ENCODE measurements at places on chromosomes 1 and 21. TPM values are rescaled to one million over a fixed set of nuclear protein-coding genes. Genes with fewer than 3 reads are reported as not detected.

DNA sequence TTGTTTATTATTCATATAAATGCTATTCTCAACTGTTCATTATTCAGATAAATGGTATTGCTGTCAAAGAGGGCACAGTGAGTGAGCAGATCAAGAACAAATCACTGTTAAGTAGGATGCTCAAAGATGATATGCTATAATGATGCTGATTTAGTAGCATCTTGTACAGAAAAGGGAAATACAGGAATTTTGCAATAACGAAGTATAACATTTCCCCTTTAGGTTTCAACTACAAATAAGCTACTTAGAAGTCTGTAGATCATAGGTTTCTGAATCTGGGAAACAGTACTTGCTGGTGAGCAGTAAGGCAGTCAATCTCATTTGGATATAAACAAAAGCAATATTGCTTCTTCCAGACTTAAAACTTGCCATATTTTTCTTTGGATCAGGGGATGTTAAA, 27.3 kb upstream of the RCOR3 start:
- H3K36me3 ChIP-seq: peaks cover 7% of the 10 kb centered on the region
- no peak overlapping the region for H3K4me3 ChIP-seq
- H3K4me1 ChIP-seq: peaks cover 23% of the 10 kb centered on the region

- DNase-seq: no peak
- H3K27ac ChIP-seq: no peak overlapping the region
- peaks cover 9% of the 10 kb centered on the region for H3K27me3 ChIP-seq
- no peaks in the 10 kb centered on the region for H3K36me3 ChIP-seq
- no peaks in the 10 kb centered on the region for H3K4me1 ChIP-seq
Observed at GRCh38 chr1:85363092-85363491, 86.7 kb upstream of the BCL10 start.

DNA sequence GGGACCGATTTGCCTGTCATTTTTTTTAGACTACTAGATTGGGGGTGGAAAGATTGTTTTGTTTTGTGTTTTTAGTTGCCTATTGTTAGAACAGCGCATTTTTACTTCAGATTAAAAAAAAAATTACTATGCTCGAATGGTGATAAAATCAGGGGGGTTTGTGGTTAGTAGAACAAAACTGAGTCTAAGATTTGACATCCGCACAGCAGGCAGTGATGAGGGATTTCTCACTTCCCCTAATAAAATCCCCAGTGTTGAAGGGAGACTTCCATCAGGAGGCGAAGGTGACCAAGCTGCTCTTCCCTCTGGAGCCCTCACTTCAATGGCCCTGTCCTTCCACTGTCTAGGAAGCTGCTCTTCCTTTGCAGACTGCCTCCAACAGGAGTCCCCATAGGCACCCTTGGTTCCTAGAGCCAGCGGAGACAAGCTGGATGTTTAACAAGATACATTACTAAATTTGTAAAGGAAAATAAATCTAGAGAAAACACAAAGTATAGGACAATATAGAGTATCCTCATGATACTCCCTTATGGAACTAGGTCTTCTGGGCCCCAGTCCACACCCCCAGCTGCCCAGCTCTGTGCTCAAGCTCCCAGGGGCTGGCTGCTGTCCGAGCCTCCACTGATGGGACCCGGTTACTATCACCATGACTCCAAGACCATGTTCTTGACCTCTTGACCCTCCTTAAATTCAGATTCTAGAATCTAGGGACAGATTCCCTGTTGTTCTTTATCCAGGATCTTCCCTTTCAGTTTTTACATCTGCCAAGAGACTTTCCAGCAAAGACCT, 31.0 kb downstream of the TENT5C start:
- H3K27ac ChIP-seq: no peak overlapping the region
- H3K4me1 ChIP-seq: peaks cover 23% of the 10 kb centered on the region
- no peaks in the 10 kb centered on the region for H3K36me3 ChIP-seq
- H3K4me3 ChIP-seq: no peak overlapping the region
- no peak for DNase-seq

GRCh38 chr1:220497220-220497947, 30.6 kb upstream of the MARK1 start:
- H3K4me1 ChIP-seq: no peaks in the 10 kb centered on the region
- no peak for DNase-seq
- peaks cover 9% of the 10 kb centered on the region for H3K27me3 ChIP-seq
- no peak overlapping the region for H3K4me3 ChIP-seq
- no peaks in the 10 kb centered on the region for H3K36me3 ChIP-seq

DNA sequence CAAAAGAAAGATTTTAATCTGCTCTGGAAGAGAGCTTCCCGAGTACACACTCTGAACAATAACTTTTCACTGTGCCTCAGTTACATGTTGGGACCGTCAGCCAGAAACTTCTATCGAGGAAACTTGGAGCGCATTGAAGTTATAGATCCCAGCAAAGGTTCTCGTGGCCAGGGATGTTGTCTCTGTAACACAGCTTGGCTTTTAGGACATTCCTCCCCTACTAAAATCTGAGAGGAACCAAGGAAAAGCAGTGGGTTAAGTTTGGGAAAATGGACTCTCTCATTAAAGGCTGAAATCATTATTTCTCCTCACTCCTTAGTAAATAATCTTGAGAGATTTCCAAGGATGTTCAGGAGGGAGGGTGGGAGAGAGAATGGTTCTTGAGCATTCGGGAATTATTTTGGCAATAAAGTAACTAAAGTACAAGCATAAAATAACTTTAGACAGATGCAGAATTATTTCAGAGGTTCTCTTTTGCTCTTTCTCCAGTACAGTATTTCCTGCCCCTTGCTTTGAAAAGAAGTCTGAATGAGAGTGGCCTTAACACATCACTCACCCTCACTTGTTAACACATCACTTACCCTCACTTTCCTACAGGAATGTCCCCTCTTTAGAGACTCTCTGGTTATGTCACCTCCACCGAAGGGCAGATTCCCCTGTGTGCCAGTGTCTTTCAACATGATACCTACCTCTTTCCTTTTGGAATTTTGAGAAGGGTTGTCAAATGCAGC, 1.8 kb upstream of the NFIA start:
- H3K4me3 ChIP-seq: peak overlapping the region; percentile 59
- peaks cover 55% of the 10 kb centered on the region for H3K27me3 ChIP-seq
- H3K27ac ChIP-seq: no peak overlapping the region
- no peak for DNase-seq
- H3K4me1 ChIP-seq: peaks cover 42% of the 10 kb centered on the region

DNA sequence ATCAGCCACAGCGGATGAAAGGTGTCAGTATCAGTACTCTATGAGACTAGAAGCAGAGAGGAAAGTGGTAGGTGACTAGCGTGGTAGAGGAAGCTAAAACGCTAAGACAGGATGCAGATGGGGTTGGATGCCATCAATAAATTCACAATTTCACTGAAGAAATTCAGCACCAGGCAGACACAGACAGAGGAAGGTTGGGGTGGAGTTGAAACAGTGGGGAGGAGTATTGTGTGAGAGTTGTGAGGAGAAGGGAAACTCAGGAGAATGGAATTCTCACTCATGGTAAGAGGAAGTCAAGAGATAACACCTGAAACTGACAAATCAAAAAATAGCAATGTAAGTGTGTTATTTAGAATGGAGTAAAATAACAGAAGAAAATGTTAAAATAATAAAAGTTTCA, 208.5 kb upstream of the DAB1 start:
- no peak overlapping the region for H3K27ac ChIP-seq
- no peak for DNase-seq
- H3K36me3 ChIP-seq: no peaks in the 10 kb centered on the region
- peaks cover 3% of the 10 kb centered on the region for H3K27me3 ChIP-seq
- H3K4me1 ChIP-seq: no peaks in the 10 kb centered on the region

DNA sequence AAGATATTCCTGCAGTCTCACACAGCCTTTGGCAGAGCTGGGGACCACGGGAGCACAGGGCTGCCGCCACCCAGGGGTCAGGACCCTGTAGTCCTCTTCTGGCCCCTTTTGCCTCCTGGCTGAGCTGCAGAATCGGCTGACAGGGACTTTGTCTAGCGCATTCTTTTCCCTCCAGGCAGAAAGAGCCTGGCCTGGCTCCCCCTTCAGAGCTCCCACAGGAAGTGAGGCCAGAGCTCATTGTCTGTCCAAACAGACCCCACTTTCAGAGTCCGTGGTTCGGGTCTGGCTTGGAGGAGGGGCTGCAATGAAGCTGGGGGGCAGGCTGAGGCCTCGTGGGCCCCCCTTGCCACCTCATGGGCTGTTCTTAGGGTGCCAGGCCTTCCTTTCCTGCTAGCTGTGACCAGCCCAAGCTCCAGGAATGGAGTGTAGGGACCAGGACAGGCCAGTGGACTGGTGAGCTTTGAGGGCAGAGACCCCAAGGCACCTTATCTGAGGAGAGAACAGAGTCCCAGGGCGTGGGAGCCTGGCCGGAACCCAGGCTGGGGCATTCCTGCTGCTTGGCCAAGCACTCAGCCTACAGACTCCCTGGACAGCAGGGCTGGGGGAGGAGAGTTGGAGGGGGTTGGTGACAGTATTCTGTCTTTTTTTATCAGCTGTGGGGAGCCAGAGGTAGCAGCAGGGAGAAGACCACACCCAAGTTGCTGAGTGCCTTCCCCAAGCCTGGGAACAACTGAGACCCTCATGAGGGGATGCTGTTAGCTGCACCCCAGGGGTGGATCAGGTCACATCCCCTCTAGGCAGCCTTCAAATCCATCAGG, 4.7 kb downstream of the CELSR2 start:
- H3K27ac ChIP-seq: no peak overlapping the region
- no peak overlapping the region for H3K4me3 ChIP-seq
- no peaks in the 10 kb centered on the region for H3K36me3 ChIP-seq
- H3K27me3 ChIP-seq: no peaks in the 10 kb centered on the region

- peaks cover 3% of the 10 kb centered on the region for H3K27me3 ChIP-seq
- no peak overlapping the region for H3K27ac ChIP-seq
- no peak overlapping the region for H3K4me3 ChIP-seq
- H3K4me1 ChIP-seq: peaks cover 4% of the 10 kb centered on the region
- DNase-seq: no peak
- H3K36me3 ChIP-seq: peaks cover 1% of the 10 kb centered on the region
Observed at GRCh38 chr1:243939167-243939848, 89.3 kb upstream of the AKT3 start.

- H3K36me3 ChIP-seq: no peaks in the 10 kb centered on the region
- H3K27ac ChIP-seq: no peak overlapping the region
- no peak overlapping the region for H3K4me3 ChIP-seq
- no peak for DNase-seq
Observed at GRCh38 chr1:92816732-92817131, 15.1 kb upstream of the RPL5 start.

- no peaks in the 10 kb centered on the region for H3K36me3 ChIP-seq
- peaks cover 3% of the 10 kb centered on the region for H3K27me3 ChIP-seq
- peaks cover 8% of the 10 kb centered on the region for H3K4me1 ChIP-seq
- H3K4me3 ChIP-seq: no peak overlapping the region
Observed at GRCh38 chr1:33372162-33372561, 51.3 kb upstream of the A3GALT2 start.

DNA sequence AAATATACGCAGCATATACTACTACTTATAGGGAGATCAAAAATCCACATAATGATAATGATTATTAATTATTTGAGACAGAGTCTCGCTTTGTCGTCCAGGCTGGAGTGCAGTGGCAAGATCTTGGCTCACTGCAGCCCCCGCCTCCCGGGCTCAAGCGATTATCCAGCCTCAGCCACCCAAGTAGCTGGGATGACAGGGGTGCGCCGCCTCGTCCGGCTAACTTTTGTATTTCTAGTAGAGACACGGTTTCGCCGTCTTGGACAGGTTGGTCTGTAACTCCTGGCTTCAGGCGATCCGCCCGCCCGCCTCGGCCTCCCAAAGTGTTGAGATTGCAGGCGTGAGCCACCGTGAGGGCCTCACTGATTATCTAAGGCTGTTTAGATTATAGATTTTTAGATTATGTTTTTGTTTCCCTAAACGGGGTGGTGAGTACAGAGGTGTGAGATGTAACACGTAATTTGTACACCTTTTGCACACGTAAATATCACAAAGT, 548 bp upstream of the SLC25A33 start:
- peaks cover 25% of the 10 kb centered on the region for H3K4me1 ChIP-seq
- no peak for DNase-seq
- peak overlapping the region; percentile 78 for H3K4me3 ChIP-seq
- H3K36me3 ChIP-seq: no peaks in the 10 kb centered on the region

DNA sequence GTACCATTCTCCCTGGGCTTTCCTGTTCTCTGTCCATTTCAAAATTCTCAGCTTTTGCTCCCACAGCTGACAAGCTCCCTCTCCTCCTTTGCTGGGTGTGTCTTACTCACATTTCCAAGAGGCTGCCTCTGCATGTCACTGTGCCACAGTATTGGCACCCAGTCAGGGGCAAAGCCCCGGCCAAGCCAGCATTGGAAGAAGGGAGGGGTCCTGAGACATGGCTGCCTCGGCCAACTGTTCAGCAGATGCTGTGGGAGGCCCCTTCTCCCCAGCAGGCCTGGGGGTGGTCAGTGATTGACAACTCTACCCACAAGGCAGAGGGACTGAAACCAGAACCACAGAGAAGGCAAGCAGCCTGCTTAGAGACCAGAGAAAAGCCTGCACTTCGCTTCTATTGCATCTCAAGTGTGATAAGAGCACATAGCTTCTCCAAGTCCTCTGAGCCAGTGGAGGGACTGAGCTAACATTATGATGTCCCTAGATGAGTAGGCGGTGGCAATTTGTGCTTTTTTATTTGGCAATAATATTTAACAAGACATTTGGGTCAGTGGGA, 294.1 kb downstream of the SIPA1L2 start:
- DNase-seq: no peak
- peaks cover 30% of the 10 kb centered on the region for H3K27me3 ChIP-seq
- peaks cover 12% of the 10 kb centered on the region for H3K4me1 ChIP-seq
- no peak overlapping the region for H3K27ac ChIP-seq
- peak overlapping the region; percentile 38 for H3K4me3 ChIP-seq

DNA sequence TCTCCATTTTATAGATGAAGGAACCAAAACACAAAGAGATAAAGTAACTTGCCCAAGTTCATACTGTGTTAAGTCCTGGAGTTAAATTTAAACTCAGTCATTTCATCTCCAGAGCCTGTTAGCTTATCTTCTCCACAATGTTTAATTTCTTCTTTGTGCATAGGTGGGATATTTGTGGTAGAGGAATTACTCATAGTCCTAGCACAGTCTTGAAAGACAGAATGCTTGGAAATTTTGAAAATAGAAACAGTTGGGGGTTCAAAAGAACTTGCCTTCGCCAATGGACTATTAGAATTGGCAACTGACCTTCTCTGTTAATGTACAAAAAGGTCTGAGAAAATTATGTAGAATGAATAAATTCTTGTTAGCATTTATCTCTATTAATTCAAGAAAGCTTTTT, 832.0 kb upstream of the PRMT6 start:
- H3K27ac ChIP-seq: no peak overlapping the region
- DNase-seq: no peak
- H3K27me3 ChIP-seq: no peaks in the 10 kb centered on the region
- H3K4me1 ChIP-seq: no peaks in the 10 kb centered on the region
- H3K36me3 ChIP-seq: no peaks in the 10 kb centered on the region

- DNase-seq: no peak
- peaks cover 9% of the 10 kb centered on the region for H3K36me3 ChIP-seq
- H3K4me3 ChIP-seq: no peak overlapping the region
- peaks cover 14% of the 10 kb centered on the region for H3K27me3 ChIP-seq
- H3K4me1 ChIP-seq: no peaks in the 10 kb centered on the region
Observed at GRCh38 chr1:100606438-100606837, 68.5 kb downstream of the GPR88 start.

- H3K4me3 ChIP-seq: peak within 1 kb of the TSS; percentile 44
- no peak within 1 kb of the TSS for H3K27ac ChIP-seq
- H3K4me1 ChIP-seq: peaks cover 4% of the 10 kb centered on the region
Observed at GRCh38 chr1:20717452-20718342, at the start of gene KIF17. KIF17 (minus strand) TSS chr1:20718007; CDS start chr1:20717706, 301 bp downstream.

- H3K27me3 ChIP-seq: no peaks in the 10 kb centered on the region
- DNase-seq: no peak
- peaks cover 38% of the 10 kb centered on the region for H3K36me3 ChIP-seq
- no peak overlapping the region for H3K27ac ChIP-seq
- no peak overlapping the region for H3K4me3 ChIP-seq
Observed at GRCh38 chr21:32337206-32337605, 38.6 kb downstream of the MRAP start.

Gene LMOD1
- total RNA-seq: not detected

Gene PPIAL4G
- 1.6 TPM for total RNA-seq

Gene ATG4C
- total RNA-seq: 12.9 TPM

Gene GABPA
- total RNA-seq: 25.3 TPM

Gene RCSD1
- total RNA-seq: 131 TPM

Data from activated naive CD8-positive, alpha-beta T cell treated with anti-CD3 and anti-CD28 coated beads, Interleukin-2, amount 10 ng/mL, durations not matched to agents 7 days and 5 days (primary cell).